SHP77 (cell line): ENCODE measurements at places on chromosomes 1 and 21.

DNA sequence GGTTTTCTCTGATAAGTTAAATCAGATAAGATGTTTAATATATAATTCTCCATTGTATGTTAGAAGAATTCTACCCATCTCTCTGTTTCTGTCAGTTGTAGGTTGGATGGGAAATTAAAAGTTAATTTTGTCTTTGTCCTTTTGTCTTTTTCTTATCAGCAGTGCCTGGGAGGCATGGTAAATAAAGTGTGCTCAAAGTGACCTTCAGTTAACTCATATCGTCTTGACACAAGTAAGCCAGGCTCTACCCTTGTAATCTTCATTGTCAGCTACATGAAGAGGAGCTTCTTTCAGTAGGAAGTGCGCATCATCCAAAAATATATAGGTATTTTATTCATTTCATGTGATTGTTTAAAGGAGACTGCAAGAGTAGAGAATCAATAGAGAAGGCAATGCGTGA lies 138.9 kb upstream of the NRIP1 start:
- DNase-seq = no peak

GRCh38 chr1:12127206-12127810 lies 39.5 kb upstream of the TNFRSF1B start:
- no peak for DNase-seq

GRCh38 chr1:41122851-41123518 lies 101.5 kb upstream of the SLFNL1 start:
- peak; percentile 14 for DNase-seq

DNA sequence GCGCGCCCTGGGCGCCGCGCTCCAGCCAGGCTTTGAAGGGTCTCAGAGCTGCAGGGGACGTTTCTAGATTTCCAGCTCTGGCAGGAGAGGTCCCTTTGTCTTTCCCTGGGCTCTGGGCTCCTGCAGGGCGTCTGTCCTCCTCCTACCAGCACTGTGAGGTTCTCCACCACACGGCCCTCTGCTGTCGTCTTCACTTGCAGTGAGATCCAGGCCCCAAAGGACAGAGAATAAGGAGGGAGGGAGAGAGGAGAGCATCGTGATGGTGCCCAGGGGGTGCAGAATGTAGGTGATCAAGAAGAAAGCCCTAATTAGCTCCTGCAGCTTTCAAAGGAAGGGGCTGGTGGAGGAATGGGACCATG lies 4.2 kb upstream of the GNB1 start:
- DNase-seq = no peak

GRCh38 chr1:78737241-78737640 lies 87.6 kb downstream of the IFI44 start:
- no peak for DNase-seq

DNA sequence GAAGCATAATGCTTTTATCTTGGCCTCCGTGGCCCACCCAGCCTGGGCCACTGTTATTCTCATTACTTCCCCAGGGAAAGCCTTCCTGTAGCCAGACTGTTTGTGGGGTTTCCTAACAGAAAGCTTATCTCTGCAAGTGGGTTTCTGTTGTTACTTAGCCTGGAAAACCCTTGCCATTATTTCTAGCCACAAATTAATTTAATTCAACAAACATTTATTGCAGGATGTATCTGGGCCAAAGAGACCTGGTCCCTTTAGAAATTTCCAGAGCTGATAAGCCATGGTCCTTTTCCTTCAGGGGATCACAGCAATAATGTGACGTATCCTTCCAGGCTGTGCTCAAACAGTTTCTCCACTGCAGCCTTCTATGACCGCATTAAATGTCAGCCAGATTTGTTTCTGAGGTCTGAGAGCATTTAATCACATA lies 20.9 kb downstream of the TNN start:
- DNase-seq = no peak

- no peak for DNase-seq
These were observed 40.3 kb downstream of the UBE2U start for GRCh38 chr1:64243757-64244080.

DNA sequence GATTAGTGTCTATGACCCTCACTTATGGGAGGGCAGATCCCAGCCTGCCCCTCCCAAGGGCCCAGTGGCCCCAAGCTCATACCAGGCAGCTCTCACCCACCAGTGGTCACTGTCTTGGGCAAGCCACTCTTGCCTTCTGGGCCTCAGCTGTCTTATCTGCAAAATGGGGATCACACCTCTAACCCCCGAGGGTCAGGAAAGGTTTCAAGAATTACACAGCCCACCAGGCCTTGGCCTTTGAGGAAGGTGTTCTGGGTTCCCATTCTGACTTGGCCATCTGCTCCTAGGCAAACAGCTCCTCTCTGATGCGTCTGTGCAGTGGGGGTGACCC lies 16.8 kb downstream of the RUNX3 start:
- no peak for DNase-seq

DNA sequence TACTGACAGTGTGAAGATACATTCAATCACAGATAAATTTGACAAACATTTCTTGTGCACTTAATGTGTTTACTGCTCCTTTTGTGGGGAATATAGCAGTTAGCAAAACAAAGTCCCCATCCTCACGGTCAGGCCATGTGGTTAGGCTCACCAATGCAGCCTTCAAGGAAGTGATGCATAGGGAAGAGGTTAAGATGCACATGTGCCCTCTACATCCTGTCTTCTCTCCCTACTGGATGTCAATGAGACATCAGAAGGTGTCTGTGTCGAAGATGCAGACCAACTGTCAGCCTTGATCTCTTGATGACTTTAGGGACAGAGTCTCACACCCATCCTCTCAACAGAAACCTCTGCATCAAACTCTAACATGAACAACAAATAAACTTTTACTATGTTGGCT lies 78.7 kb downstream of the FH start:
- DNase-seq = no peak

DNA sequence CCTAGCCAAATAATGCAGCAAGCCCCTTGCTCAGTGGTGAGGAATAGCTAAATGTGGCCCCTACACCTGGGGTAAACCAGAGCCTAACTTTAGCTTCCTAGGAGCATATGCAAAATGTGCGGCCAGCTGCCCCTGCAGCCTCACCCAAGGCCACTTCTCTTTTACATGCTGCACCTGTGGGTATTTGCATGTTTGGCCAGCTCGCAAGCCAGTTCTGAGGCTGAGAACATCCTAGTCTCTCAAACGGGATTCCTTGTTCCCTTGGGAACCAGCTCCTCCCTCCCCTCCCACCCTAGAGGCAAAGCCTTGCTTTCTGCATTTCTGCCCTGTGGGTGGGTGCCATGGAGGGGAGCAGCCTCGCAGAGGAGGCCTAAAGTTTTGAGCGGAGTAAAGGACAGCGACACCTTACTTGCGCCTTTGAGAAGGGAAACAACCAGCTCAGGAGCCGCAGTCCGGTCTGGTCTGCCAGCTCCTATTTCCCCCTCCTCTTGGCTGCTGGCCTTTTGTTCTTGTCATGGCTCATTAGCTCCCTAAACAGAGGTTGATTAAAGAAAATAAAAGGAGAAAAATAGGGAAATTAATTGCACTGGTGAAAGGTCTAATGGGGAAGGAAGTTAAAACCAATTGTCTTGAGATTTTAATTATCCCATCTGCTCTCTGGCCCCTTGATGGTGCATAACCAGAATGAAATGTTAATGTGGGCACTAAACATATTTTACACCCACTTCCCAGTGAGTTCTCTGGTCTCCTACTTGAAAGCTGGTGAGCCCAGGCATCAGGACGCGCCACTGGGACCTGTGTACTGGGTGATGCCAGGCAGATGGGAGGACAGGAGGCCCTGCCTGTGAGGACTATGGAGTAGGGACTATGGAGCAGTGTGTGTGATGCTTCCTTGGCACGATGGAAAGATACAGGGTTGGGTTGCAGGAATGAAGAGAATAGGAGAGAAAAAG lies 68.7 kb downstream of the TEX35 start:
- no peak for DNase-seq

- DNase-seq = no peak
These were observed 16.6 kb downstream of the AK4 start for GRCh38 chr1:65164633-65165032.

GRCh38 chr1:210464519-210465039 lies 135.9 kb downstream of the HHAT start:
- peak; percentile 83 for DNase-seq

- no peak for DNase-seq
These were observed 29.5 kb upstream of the DMRTA2 start for GRCh38 chr1:50452700-50453099.

- DNase-seq = no peak
These were observed 131.7 kb upstream of the USH2A start for GRCh38 chr1:216554934-216555333.
